ENCODE measurements at places on chromosomes 1 and 21. TPM values are rescaled to one million over a fixed set of nuclear protein-coding genes. Genes with fewer than 3 reads are reported as not detected.

DNA sequence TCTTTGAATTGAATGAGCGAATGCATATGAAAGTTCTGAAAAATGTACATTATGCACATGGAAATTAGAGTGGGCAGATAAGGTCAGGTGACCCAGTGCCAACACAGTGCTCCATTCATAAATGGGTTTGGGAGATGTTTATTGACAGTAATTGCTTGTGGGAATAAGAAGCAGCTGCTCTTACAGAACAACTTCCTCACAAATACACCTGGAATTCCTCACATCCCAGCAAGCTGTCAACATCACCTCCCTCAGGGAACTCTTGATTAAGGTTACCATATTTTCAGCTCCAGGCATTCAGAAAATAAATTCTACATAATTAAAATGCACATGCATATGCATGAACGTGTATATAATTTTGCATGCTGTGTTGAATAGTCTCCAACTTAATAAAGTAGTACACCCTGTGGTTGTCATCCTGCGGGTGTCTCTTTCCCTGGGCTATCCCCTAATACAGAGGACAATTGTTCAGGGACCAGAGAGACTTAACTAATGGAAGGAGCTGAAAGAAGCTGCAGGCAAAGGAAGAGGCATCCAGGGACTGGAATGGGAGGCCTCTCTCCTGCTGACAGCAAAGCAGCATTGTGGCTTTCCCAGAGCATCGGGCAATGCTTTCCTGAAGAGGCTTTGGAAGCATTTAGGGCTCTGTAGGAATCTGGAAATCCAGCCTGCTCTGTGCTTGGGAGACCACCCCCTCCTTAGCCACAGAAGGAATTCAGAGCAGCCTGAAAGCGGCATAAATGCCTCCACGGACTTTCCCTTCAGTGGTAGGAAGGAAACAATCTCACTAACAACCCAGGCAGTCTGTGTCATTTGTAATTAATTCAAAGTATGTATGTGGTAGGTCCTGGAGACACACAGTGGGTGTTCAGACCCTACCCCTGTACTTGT is 55.2 kb upstream of the GNG12 start:
- DNase-seq = no peak

DNA sequence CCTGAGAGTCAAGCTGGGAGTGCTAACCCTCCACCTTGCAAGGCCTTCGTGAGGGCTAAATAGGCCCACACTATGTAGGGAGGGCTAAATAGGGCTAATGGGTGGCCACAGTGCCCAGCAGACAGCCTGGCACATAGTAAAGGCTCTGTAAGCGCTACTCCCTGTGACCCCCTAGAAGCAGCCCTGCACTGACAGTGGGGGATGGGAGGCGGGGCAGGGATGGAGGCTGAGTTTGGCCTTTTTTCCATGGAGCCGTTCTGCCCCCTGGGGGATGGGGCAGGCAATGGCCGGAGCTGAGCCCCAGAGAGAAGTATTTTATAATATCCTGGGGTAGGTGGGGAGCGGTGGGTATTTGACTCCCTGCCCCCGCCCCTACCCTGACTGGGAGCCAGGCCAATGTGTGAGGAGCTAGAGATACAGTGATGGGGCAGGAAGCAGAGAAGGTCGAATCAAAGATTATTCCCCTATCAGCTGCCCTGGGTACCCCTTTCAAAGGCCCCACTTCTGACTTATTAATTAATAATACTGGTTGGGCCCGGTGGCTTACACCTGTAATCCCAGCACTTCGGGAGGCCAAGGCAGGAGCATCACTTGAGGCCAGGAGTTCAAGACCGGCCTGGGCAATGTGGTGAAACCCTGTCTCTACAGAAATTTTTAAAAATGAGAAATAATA is 42.3 kb downstream of the LACTBL1 start:
- no peak for DNase-seq

DNA sequence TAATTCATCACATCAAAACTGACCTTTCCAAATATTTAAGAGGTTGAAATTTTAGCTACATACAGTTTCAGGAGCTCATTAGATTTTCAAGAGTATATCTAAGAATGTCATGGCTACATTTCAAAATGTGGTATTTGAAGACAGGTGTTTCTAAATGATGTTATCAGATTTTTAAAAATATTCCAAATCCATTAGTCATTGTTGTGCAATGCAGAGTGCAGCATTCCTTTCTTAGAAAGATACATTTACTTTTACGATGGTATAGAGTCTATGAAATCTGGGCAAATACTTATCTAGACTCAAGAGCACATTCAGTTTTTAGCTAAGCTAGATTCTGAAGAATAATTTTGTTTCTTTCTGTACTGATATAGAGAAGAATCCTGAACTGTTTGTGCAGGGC is 230.3 kb downstream of the CHRM3 start:
- DNase-seq = no peak

DNA sequence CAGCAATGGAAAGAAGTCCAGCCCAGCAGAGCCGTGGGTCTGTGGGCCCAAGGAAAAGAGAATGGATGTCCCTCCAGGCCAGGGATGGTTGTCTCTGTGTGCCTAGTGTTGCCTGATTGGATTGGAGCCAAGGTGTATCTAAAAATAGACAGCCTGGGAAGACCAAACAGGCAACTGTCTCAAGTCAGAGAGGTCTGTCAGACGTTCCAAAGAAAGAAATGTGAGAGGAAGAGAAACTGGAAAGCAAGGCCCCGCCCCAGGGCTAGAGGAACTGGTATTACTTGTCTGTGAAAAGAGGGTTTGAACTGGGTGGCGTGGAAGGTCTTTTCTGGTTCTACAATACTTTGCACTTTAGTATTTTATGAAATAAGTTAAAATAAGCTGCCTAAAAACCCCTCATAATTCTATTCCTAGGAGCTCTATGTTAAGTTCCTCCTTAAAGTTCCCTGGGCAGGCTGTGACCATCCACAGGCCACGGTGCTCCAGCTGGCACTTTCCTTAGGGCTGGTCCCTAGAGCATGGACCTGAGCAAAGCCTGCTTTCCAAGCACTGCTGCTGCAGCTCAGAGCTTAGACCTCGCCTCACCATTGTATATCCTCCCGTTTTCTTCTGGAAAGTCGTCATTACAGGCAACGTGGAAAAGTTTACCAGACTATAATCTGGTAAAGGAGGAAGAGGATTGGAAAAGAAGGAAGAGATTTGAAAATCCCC is 151.6 kb downstream of the DISC1 start:
- DNase-seq = no peak

DNA sequence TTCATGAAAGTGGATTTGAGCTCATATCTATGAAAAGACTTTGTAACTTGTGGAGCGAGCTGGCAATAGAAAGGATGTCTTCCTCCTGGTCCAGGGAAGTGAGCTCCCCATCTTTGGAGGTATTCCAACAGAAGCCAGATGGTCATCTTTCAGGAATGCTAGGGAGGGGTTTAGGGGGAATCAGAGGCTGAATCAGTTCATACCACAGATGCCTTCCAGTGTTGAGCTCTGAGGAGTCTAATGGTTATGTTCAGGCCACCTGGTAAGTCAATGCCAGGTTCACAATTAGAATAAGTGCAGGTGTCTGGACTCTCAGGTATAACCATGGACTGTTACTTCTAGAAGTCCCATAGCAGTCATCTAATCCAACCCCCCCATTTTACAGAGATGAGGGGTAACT is 119.1 kb downstream of the ACTL8 start:
- no peak for DNase-seq

Gene TMPRSS3
- total RNA-seq = not detected

DNA sequence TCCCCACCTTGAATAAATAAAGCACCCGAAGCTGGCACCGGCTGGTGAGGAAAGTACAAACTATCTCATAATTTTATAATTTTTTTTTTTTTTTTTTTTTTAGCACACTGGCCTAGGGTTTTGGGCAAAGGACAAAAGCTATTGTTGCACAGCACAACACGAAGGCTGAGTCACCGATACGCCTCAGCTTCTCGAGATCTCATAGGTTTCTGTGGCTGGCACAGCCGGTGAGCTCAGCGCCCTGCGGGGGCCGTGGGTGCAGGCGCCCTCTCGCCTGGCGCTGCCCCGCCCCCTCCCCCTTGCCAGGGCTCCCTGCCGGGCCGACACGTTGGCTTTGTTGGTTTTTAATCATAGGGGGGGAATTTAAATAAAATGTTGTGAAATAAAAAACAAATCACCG is 17.2 kb downstream of the CASZ1 start:
- no peak for DNase-seq

DNA sequence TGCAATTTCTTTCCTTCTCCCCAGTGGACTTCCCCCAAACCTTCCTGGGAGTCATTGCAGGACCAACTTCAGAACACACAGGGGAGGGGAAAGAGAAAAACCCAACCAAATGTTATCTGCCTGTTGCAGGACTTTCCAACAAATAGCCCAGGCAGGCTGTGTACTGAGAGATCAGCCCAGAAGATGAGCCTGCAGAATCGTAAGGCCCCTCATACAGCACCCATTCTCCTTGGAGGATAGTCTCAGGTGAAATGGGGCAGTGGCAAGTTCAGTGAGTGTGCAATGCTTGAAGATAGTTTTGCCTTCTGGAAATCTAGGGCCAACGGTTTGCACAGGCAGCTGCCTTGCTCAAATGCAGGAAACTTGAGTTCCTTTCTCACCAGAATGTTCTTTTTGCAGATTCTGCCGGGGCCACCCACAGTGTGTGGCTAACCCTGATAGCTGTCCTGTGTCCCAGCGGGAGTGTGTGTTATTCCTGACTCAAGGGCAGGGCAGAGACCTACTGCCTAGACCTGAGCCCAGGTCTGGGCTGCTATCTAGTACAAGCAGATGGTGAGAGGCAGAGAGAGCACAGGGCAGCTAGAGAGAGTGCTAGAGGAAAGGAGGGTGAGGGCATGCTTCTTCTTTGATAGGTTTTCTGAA is 48.8 kb downstream of the GADD45A start:
- DNase-seq = no peak

Gene WDR4
- total RNA-seq = 15.0 TPM

Gene PARK7
- 264 TPM for total RNA-seq

DNA sequence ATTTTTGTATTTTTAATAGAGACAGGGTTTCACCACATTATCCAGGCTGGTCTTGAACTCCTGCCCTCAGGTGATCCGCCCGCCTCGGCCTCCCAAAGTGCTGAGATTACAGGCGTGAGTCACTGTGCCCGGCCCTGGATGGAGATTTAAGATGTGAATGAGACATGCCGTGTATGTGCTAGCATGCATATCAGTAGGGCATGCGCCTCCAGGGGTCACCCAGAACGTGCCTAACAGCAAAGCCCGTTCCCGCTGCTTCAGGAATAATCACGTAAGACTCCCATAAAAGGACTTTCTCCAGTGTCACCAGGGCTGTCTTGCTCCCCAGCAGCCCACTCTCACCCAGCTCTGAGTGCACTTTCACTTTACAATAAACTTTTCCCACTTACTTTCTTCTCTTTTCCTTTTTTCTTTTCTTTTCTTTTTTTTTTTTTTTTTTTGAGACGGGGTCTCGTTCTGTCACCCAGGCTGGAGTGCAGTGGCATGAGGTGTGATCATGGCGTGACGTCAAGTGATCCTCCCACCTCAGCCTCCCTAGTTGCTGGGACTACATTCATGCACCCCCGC is 46.9 kb upstream of the DISP3 start:
- no peak for DNase-seq

- no peak for DNase-seq
Measured at GRCh38 chr21:29342363-29342957, 43.7 kb downstream of the BACH1 start.

- peak; percentile 56 for DNase-seq
Measured at GRCh38 chr1:47587891-47588582, 150.2 kb downstream of the FOXD2 start.

- no peak for DNase-seq
Measured at GRCh38 chr1:231990388-231990787, 363.8 kb downstream of the DISC1 start.

DNA sequence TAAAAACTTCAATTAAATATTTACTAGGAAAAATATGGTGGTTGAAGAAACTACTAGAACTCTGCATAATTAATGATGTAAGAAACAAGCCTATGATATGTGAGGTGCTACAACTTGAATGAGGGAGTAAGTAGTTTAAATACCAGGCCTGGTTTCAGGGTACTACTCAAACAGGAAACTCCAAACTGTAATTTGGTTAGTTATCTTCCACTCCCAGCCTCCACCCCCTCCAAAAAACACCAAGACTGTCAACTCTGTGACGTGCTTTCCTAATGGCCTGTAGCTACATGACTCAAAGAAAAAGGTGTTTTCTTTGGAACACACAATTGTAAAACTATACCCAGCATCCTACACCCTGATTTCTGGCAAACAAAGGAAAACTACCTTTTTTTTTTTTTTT is 55.9 kb upstream of the RCC1 start:
- DNase-seq = no peak

DNA sequence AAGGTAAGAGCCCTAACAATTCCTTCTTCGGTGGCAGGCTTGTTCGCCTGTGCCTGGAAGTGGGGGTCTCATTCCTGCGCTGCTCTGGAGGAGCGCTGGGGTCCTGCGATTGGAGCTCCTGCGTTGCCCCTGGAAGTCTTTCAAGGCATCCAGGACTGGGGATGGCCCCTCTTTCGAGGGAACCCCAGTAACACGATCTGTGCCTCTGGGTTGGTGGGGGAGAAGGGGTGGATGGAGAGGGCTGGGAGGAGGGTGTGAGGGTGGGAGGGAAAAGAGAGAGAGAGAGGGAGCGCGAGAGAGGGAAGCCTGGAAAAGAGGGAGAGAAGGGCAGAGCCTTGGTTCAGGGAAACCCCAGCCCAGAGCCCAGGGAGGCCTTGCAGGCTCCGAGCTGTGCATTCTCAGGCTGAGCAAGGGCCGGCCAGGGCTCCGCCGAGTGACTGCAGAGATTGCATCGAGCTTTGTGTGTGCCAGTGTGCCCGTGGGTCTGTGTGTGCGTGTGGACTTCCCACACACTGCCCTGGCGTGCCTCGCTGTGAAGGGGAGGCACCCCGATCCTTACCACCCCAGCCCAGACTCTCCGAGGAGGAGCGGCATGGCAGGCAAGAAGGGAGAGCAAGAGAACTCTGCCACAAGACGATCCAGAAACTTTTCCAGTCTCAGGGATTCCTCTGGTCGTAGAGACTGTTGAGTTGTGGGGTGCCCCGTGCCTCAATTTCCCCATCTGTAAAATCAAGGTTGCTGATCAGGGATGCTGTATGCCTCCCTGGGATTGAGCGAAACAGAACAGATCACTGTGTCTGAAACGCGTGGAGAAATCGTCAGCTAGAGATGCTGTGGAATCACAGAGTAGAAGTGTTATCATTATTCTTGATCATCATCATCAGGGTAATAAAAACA is 619 bp downstream of the BCL9 start:
- no peak for DNase-seq

DNA sequence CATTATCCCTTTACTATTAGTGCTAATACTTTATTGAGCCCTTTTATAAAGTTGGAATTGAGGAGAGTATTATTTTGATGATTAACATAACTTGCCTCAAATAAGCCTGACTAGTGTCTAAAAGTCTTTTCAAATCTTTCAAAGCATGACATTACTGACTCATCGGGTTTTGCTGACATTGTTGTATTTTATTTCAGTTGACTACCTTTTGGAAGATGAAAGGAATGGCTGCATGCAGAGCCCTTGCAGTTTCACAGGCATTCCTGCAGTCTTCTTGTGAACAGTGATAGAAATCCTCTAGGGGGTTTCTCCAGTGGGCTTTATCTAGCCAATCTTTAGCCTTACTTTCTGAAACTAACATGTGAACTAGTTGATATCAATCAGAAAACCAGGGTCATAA is 43.0 kb upstream of the TMEM61 start:
- DNase-seq = no peak

Gene UQCRHL
- total RNA-seq = 1.5 TPM

Gene PARP1
- 86.3 TPM for total RNA-seq

Gene ZNF669
- 11.4 TPM for total RNA-seq

GRCh38 chr1:230542054-230542453 is 100.2 kb upstream of the COG2 start:
- DNase-seq = no peak

Gene KCNC4
- 1.1 TPM for total RNA-seq

- no peak for DNase-seq
Measured at GRCh38 chr21:31161157-31161556, 122.9 kb upstream of the KRTAP19-8 start.

Measured in osteocyte (in vitro differentiated cells).